ENCODE measurements at places on chromosomes 6 and 20.

DNA sequence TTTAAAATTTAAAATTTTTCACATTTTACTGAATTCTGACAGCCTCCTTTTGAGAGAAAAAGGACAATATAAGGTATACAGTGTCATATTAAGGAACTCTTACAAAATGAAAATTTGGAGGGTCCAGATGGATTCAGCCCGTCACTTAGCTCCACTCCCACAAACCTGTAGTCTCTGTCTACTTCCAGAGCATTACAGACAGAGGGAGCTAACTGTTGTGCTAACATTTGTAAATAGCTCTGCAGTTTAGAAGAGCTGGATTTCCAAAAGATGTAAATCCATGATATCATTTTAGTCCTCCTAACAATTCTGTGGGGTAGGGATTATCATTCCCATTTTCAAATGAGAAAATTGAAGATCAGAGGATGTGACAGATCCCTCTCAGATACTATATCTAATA, 16.1 kb upstream of the SERINC3 start:
- no peak for DNase-seq

DNA sequence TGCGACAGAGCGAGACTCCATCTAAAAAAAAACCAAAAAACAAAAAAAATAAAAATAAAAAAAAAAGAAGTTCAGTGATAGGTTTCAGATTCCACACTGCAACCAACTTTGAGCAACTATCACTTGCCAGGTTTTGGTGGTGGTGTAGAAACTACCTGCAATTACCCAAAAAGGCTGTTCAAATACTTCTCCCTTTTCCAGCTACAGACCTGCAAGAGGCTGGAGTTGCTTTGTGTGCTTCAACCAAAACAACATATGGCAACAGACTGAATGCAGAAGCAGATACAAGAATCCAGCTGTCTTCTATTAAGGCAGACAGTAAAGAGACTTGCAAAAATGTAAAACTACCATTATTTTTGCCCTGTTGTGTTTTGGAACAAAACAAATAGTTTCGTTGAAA, 9.3 kb upstream of the BCAS1 start:
- DNase-seq = peak; percentile 18

DNA sequence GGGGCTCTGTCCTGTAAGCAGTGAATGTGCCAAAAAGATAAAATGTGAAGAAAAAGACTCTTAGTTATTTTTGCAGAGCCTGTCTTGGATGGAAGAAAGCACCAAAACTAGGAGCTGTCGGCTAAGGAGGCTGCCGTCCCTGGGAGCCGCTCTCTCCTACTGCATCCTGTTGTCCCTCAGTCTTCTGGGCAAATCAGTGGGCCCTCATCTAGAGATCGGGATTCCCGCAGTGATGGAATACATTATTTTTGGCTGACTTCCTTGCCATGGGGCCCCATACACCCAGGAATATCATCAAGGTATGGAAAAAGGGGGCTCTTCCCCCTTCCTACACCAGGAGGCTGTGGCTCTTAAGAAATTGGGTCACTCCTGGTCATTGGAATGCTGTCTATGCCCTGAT, 3.2 kb downstream of the TTLL2 start:
- no peak for DNase-seq

GRCh38 chr6:160996131-160996601, 4.6 kb downstream of the MAP3K4 start:
- DNase-seq = no peak

DNA sequence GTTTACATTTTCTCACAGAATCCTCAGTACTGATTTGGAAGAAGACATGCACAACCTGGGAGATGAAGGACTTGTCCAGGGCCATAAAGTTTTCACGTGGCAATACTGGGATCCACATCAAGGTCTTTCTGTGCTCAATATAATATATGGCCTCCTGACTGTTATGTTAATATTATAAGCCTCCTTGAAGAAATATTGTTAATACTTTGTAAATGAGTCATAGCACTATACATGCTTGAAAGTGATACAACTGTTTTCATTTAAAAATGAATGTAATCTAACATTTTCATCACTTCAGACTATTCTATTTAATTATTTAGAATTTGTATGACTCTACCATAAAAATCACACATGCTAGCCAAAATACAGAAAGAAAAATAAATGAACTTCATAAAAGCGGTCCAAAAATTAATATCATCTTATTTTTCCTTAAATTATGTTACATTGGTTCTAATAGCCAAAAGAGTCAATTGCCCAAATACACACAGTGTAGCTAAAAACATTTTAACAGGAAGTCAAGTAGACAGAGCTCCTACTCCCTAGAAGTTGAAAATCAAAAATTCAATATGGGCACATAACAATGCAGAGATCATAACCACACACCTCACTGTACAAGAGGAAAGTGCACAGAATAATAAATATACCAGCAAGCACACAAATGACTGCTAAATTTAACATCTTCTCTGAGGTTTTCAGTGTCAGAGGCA, 188.0 kb upstream of the HDDC2 start:
- no peak for DNase-seq

- no peak for DNase-seq
Measured at GRCh38 chr6:87716928-87717614, 15.0 kb upstream of the AKIRIN2 start.

GRCh38 chr6:106782536-106783285, 153.3 kb downstream of the QRSL1 start:
- DNase-seq = no peak

DNA sequence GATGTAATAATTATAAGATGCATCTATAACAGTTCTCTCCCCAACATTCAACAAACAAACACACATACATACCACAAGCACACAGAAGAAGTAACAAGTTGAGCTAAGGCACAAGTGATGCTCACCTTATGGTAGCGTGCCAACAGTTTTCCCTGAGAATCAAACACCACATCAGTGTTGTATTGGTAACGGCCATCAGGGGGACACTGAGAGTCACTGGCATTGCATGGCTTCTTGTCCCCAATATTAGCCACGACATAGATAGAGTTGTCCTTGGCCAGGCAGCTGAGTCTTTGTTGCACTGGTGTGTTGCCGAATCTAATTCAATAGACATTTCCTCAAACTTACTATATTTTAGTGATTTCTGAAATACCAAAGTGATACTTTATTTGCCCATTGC, 14.8 kb upstream of the VNN1 start:
- no peak for DNase-seq

DNA sequence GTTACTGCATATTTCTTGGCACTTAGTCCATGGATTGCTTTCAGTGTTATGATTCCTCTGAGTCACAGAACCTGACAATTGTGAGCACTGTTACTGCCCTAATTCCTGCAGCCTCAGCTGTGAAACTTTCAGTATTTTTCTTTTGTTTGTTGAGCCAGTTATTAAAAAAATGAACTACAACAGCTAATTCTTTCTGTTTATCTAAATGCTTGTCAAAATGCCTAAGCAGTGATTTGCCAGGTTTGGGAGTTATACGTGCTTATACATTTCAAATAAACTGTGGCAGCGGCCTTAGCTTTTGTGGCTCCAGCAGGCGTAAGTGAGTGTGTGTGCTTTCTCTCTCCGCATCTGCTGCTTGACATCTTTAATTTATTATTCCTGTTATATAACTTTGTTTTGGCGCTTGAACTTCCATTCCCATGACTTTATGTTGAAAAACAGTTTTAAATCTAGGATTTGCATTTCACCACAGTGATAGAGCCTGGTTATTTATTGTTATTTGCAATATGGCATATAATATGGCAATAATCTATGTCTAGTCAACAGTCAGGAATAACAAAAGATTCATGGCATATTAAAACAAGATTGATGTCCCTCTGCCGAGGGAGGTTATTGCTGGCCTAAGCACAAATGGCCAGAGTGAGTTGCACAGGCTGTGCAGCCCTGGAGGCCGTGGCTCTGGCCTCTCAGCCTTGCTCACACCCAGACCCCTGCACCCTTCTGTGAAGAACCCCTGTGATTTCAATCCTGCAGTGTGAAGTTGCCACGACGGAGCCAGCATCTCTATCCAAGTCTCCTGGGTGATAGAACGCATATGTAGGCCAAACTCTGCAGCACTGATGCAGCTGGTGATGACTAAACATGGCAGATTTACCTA, 303.4 kb downstream of the THBS2 start:
- DNase-seq = no peak

- no peak for DNase-seq
Measured at GRCh38 chr6:55853008-55854001, 22.1 kb downstream of the BMP5 start.

DNA sequence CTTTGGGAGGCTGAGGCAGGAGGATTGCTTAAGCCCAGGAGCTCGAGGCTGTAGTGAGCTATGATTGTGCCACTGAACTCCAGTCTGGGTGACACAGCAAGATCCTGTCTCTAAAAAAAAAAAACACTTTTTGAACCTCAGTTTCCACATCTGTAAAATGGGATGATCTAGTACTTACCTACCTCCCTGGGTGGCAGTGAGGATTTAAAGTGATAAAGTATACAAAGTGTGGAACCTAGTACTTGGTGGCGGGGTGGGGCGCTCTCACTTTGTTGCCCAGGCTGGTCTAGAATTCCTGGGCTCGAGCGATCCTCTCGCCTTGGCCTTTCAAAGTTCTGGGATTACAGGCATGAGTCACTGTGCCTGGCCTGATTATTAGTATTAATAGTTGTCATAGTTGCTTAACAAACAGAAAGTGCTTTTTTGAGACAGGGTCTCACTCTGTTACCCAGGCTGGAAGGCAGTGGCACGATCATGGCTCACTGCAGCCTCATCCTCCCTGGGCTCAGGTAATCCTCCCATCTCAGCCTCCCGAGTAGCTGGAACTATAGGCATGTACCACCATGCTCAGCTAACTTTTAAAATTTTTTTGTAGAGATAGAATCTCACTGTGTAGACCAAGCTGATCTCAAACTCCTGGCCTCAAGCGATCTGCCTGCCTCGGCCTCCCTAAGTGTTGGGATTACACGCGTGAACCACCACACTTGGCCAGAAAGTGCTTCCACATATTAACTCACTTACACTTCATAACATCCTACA, 7.0 kb upstream of the PLTP start:
- no peak for DNase-seq

- peak; percentile 56 for DNase-seq
Measured at GRCh38 chr20:36084897-36085613, 69.5 kb upstream of the EPB41L1 start.

DNA sequence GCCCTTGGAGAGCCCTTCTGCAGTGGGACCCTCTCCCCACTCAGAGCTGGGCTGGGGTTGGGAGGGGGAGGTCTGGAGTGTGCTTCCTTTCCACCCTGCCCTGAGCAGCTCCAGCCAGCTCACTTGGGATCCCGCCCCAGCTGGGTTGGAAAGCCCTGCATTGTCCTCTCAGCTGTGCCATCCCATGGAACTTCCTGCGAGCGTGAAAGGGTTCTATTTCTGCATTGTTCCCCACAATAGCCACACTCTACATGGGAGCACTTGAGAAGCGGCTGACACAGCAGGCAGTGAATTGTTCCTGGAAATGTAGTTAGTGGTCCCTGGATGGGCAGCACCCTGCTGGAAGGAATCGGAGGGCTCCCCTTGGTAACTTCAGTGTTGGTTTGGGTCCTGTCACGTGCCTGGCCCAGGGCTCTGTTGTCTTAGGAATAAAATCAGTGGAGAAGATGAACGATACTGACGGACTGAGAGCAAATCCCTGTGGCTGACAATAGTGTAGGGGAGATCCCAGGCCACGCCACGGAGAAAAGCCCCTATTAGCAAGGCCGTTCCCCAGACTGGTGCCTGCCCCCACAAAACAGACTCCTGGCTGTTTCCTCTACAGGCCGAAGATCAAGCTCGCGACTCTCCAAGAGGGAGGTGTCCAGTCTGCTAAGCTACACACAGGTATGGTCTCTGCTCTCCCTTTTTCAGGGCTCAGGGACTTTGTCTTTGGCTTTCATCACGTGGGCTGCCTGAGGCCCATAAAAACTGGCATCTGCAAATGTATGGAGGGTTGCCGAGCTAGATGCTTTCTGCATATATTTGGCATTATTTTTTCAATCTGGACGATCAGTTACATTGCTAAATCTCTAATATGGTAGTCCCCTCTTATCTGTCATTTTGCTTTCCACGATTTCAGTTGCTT, 18.8 kb downstream of the DNMT3B start:
- no peak for DNase-seq

DNA sequence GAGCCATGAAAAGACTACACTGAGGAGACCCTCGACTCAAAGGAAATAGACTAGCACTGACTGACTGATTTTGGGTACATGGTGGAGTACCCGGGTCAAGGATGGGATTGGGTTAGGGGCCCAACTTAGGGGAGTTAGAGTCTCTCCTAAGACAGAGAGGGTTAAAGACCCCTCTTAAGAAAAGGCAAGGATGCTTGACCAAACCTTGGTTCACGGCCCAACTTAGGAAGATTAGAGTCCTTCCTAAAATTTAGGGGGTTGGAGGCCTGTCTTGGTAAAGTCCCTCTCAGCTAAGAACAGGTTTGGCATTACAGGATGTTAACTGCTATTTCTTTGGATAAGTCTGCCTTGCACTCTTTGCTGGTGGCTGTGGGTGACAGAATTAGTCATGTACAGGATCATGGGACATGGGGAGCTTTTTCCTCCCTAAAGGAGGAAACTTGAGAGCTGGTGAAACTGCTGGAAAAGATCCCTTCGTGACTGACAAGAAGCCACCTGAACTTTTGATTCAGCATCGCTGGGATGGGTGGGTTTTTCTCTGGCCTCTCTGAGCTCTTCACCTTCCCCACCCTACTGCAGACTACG, 12.3 kb upstream of the SLC22A16 start:
- DNase-seq = no peak

GRCh38 chr20:42461965-42462593, 727.6 kb downstream of the PTPRT start:
- no peak for DNase-seq

DNA sequence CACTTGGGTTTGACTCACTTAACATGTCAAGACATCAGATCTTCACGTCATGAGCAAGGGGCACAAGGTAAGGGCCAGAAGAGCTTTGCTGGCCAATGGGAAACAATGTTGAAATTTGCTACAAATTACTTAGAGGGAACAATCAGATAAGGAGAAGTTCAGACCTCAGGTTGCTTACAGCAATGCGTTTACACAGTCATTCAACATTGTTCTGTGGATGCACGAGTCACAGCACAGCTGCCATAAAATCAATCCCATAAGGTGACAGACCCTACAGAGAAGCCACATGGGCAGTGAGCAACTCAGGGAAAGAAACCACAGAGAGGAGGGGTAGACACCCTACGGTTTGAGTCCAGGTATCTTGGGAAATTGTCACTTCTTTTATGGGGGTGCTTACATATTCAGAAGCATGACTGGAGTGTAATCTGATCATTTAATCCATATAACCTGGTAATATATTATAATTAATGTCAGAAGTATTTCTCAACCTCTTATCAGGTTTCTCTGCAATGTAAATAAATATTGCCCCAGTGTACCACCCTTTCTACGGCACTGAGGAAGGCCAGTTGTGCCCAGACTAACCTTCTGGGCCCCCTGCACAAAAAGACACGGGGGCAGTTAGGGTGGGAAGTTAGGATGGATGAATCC, 2.3 kb upstream of the SLC22A2 start:
- DNase-seq = no peak

- DNase-seq = no peak
Measured at GRCh38 chr6:152532556-152533422, 104.4 kb downstream of the SYNE1 start.

Data from KBM-7 (cell line).